ENCODE measurements at places on chromosomes 2 and 18.

DNA sequence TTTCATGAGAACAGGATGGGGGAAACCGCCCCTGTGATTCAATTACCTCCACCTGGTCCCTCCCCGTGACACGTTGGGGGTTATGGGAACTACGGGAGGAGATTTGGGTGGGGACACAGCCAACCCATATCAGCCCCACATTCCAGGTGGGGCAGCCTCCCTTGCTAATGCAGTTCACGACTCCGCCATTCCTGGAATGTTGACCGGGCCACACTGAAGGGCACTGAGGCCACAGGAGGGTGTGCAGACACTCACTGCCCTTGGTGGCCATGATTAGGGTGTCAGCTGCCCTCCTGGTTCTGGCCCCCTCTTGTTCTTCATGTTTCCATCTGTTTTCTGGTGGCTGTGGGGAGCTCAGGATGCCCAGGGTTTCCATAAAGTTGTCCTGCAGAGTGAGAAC lies 176.3 kb downstream of the TWIST2 start:
- no peak for DNase-seq

DNA sequence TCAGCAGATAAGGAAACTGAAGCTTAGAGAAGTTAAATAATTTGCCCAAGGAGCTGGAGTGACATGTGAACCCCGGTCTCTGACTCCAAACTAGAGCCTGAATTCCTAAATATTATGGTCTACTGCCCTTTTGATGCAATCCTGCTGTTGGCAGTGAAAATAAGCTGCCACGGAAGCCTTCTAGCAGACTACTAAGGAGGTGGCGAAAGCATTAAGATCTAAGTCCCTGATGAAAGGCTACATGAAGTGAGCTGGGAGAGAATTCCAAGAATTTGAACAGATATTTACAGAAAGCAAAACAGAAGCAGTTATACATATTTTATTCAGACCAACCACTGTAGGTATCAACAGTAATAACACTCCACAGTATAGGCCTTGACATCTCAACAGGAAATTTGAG lies 28.1 kb downstream of the TRMT61B start:
- DNase-seq, result no peak

DNA sequence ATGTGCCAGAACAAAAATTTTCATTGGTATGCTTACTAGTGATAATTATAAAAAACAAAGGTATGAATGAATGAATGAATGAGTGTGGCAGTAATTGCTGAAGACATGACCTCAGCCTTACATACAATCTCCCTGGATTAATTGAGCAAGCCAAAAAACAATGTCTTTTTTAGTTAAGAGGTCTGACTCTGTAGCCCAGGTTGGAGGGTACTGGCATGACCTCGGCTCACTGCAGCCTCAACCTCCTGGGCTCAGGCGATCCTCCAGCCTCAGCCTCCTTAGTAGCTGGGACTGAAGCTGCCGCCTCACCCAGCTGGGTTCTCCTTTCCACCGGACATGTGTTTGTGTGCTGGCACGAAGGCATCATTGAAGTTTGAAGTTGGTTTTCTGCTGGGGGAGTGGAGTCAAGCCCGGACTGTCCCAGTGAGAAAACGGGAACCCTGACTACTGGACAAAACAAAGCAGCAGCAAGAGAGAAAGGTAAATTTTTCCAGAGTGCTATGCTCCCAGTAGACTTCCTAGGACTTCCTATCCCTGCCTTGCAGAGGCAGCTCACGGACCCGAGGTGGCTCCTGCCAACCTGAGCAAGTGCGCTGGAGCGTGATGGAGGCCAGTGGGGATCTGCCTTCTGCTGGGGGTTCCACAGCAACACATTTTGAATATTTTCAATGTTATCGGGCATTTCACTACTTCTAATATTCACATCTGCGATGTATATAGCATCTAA lies 6.4 kb upstream of the IMP4 start:
- DNase-seq, result no peak

DNA sequence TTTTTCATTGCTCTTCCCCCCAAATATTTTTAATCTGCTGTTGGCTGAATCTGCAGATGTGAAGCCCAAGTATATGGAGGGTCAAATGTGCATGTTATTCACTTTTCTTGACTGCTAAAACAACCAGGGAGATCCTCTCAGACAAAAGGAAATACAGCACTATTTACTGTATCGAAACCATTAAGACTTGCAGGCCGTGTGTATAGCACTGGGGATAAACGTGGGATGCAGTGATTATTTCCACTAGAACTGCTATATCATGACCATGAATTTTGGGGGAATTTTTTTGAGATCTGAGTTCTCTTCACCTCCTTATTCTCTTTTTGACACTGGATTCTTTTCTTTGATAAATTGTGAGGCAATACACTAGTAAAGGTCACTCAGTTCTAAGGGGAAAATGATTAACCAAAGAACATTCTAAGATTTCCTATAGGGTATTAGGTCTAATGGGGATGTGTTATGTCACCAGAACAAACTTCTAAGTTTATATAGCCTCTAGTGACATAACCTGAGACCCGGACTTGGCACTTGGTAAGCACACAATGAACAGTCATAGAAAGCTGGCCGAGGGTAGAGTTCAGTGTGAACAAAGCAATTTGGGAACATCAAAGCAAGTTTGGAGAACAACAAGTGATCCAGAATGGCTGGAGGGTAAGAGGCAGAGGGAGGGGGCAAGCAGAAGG lies 14.9 kb upstream of the UGT1A1 start:
- DNase-seq, result no peak

DNA sequence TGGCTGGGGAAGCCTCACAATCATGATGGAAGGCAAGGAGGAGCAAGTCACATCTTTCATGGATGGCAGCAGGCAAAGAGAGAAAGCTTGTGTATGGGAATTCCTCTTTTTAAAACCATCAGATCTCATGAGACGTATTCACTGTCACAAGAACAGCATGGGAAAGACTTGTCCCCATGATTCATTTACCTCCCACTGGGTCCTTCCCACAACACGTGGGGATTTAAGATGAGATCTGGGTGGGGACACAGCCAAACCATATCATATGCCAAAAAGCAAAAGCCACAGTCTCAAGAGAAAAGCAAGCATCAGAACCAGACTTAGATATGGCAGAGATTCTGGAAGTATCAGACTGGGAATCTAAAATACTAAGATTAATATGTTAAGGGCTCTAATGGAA lies 30.0 kb upstream of the SCRN3 start:
- DNase-seq, result no peak

- DNase-seq, result no peak
These were observed 2.8 kb downstream of the SIX3 start for GRCh38 chr2:44944102-44944951.

- DNase-seq, result peak; percentile 35
These were observed 211.5 kb downstream of the TMEM247 start for GRCh38 chr2:46690825-46691224.

GRCh38 chr2:212428681-212429478 lies 109.7 kb downstream of the ERBB4 start:
- DNase-seq, result no peak

DNA sequence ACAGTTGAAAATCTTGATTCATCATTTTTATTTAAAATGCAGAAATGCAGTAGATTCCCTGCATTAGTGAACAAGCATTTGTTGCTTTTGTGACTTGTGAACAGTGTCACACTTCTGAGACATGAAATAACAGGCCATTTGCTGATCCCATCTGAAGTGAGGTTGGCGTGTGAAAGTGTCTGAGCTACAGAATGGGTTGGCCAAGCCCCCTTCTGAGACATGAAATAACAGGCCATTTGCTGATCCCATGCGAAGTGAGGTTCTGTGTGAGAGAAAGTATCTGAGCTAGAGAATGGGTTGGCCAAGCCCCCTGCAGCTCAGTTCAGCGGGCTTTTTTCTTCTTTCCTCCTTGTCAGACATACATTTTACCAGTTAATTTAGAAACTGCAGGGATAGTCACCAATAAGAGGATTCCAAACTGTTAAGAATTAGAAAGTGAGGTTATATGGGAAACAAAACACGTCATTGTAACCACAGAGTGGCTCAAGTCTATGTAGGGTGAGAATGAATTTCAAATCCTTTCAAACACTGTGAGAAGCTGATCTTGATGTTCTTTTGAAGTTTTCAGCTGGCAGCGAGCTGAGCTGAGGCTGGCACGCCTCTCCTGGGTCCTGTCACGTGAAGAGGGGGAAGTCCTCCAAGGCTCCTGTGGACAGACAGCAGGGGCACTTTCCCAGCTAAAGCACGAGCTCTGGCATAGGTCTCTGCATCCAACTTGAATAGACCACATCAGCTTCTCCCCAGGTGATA lies 339.2 kb upstream of the SALL3 start:
- no peak for DNase-seq

DNA sequence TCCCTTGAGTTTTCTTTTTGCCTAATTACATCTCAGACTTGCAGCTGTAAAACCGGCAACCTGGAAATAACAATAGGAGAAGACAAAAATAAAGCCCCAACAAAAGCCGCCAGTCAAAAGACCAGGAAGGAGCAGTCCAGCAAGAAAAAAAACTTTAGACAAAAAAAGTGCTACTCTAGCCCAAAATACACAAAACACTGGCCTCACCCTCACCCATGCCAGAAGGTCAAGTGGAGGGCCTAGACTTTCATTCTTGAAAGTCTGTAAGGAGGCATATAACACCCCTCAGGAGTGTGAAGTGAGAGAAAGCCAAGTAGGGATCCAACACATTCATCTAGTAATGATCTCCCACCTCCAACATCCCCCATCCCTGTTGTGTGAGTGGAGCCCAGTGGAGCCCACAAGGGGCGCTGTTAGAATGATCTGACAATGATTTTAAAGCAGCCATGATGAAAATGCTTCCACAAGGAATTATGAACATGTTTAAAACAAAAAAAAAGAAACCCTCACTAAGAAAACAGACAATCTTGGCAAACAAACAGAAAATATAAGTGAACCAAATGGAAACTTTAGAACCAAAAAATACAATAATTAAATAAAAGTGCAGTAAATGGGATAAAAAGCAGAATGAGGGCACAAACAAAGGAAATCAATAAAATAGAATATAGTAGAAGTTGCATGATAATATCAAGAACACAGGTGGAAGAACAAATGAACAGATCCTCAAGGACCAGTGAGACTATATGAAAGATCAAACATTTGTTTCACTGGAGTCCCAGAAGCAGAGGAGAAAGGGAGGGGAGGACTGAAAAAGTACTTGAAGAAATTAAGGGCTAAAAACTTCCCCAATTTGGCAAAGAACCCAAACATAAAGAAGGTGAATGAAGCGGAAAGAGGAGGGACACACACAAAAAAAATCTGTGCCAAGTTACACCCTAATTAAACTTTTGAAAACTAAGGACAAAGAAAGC lies 23.9 kb downstream of the SESTD1 start:
- no peak for DNase-seq

Data from RKO (cell line).